C1 segment of cervical spinal cord (tissue), 14 donors: ENCODE measurements at places on chromosomes 6 and 20.

DNA sequence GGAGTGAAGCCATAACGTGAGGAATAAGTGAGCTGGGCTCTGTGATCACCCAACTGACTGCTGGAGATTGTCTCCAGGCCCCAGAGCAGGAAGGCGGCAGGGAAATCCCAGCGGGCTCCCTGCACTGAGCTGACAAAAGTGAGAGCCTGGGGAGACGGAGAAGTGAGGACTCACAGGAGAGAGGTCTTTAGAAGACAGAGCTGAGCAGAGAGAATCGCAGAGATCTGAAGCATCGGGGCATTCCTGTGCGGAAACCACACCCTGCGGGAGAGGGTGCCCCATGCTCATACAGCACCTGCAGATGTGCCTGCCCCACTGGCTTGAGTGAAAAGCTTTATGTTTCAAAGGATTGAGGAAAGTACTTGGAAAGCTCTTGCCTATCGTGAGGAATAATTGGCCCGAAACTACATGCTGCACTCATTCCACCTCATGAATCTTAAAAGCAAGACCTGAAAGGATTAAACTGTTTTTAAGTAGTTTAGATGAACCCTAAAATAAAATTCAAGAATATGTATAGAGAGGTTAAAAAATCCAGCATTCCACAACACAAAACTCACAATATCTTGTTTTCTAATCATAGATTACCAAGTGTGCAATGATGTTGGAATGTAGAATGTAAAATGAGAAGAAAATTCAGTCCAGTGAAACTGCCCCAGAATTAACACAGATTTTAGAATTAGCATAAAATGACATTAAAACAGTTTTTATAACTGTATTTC, 17.7 kb upstream of the THBS2 start:
- DNase-seq: no peak

DNA sequence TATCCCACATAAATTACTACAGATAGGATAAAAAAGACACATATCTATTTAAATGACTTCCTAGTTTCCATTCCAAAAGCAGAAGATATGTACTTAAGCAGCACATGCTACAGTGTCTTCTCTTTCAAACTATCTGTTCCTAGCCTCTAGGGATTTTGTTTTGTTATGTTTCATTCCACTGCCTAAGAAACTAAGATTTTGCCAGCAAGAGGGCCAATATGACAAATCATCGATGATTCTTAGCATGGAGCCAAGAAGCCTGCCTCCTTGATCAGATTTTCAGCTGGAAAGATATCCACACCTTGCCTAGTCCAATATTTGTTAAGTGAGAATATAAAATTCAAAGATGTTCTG, 7.0 kb downstream of the SNX5 start:
- no peak for DNase-seq

DNA sequence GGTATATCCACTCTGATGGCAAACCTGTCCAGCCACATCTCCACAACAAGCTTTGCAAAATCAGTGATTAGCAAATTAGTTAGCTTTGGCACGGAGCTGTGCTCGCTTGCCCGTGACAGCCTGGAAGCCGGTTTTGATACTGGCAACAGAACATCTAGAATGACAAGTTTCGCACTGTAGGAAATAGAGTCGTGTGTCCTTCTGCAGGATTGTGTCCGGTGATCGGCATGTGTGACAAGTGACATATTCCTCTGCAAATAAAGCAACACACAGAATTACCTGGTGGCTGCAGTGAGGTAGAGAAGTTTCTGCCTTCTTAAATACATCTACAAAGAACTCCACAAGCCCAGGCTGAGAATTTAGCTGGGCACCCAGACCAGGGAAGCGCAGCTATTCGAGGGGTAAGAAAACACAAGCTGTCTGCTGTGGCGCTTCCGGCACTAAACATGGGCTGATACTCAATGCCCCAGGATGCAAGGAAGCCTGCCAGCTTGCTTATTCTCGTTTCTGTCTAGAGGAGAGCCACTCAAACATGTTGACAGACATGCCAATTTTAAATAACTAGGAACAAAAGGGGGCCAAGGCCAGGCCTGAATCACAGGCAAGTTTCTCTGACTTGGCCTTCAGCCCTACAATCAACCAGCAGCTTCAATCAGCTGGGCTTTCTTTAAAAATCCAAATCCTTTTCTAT, 22.2 kb downstream of the EIF2S2 start:
- no peak for DNase-seq

GRCh38 chr6:154602296-154602695, 91.8 kb upstream of the CNKSR3 start:
- no peak for DNase-seq

- DNase-seq: no peak
These were observed 87.9 kb upstream of the CDYL start for GRCh38 chr6:4687989-4688947.

DNA sequence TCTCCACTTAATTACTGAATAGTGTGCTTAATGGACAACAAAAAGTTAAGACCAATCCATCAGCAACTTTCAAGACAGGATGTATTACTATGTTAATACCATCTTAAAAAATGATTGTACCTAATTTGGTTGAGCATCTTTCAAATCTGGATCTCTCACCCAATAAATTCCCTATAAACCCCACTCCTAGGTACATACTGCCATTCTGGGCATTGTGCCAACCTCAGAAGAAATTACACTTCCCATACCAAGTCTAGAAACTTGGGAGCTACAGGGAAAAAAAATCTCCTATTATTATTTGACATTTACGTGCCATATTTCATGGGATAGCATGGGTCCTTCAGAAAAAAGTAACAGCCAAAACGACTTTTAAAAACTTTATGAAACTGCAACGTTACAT, 5.1 kb downstream of the SYNCRIP start:
- DNase-seq: no peak

DNA sequence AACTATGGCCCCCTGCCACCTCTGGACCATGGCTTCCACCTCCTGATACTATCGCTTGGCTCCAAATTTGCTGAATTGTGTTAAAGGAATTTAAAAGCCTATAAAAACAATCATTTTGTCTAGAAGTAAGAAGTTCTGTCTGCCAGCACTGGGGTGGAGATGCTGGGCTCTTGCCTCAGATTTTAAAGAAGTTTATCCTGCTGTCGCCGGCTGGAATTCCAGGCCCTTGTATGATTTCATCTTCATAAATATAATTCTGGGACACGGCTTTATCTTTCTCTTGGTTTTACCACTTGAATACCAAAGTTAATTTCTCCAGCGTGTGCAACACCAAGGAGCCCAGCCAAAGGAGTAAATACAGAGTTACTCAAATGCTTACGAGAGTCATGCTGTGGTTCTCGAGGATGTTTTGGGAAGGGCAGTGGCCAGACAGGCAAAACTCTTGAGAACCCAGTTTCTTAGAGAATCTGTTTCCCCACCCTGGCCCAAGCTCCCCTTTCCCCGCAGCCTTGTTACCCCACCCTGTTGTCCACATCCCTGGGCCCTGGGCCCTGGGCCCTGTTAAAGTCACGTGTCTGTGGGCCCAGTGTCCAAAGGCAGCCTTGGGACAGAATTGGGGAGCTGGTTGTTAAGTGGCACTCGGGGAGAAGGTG, 31.9 kb downstream of the C6orf89 start:
- DNase-seq: no peak

- DNase-seq: no peak
These were observed 378.2 kb upstream of the BTBD3 start for GRCh38 chr20:11539450-11539849.

- DNase-seq: no peak
These were observed 103.5 kb downstream of the ATXN1 start for GRCh38 chr6:16657768-16658167.

GRCh38 chr6:45467853-45468252, 90.1 kb upstream of the SUPT3H start:
- no peak for DNase-seq

GRCh38 chr6:103255132-103255531, 1604.6 kb downstream of the HACE1 start:
- no peak for DNase-seq

DNA sequence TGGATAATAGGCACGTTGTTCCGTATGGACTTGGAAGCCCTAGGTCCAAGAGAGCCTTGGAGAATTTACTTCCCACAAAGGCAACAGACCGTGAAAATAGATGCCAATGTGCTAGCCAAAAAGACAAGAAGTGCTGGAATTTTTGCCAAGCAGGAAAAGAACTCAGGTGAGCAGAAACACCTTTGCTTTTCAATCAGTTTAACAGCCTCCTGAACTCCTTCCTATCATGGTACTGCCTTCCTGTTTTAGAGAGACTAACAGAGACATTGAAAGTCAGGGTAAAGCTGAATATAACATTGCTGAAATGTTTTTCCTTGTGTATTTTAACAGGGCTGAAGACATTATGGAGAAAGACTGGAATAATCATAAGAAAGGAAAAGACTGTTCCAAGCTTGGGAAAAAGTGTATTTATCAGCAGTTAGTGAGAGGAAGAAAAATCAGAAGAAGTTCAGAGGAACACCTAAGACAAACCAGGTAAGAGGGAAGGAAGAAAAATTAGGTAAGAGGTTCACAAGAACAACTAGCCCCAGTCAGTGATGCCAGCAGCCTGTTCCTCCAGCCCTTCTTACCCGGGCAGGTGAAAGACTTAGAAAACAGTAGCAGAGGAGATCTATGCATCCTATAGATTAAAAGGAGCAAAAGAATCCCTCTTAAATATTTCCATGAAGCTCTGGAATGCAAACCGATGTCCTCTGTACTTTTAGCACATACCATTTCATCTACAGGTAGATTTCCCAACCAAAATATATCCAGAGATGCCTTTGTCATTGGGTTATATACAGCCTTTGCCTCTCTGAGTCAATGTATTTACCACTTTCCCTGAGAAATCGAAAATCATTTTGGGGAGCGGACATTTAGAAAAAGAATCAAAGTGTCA, 4.0 kb downstream of the EDN1 start:
- DNase-seq: no peak

GRCh38 chr6:100078509-100078908, 84.5 kb upstream of the MCHR2 start:
- no peak for DNase-seq

DNA sequence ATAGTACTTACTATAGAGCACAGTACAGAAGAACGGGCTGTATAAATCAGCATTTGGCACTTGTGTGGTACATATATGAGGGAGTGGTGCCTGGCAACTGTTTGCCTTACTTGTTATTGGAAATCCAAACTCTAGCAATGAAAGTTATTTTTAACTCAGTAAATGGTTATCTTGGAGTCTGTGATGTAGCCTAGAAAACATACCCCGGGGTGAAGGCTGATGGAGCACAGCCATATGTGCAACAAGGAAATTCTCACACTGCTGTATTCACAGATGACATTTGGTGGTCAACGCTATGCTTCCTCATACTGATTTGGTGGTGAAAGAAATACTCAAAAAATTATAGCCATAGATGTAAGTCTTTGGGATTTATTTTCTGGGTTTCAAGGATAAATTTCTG, 807.5 kb upstream of the FLRT3 start:
- no peak for DNase-seq

GRCh38 chr6:34436803-34437643, 11.2 kb upstream of the RPS10 start:
- no peak for DNase-seq

- DNase-seq: no peak
These were observed 412.1 kb downstream of the QKI start for GRCh38 chr6:163826629-163827028.

GRCh38 chr20:54611708-54612412, 136.5 kb downstream of the DOK5 start:
- DNase-seq: no peak

DNA sequence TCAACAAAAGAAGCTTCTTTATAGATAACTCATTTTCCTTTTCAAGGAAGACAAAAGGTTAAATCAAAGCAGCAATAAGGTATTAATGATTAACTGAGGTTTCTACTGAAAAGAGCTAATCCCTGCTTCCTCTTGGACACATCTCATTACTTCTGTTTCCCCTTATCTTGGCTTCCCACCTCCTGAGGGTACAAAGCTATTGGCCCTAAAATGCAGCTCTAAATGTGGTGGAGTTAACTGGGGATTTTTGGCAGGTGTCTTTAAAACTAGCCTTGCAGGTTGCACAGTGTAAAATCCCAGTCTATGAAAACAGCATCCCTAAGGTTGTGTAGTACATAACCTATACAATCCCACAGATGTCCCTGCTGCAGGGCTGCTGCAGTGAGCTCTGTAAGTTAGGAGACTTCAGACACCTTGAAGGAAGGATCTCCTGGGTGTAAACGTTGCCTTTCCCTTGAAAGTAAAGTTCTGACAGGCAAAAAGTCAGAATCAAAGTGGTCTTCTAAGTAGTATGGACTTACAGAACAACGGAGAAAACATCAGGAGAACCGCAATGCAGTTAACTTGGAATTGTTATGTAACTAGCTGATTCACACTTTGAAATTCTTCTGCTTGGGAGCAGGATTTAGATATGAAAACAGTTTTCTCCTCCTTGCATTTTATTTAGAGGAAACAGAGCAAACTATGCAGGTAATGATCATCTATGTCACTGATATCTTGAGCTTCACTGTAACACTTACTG, 71.7 kb upstream of the TRAF3IP2 start:
- DNase-seq: no peak

GRCh38 chr6:166751051-166751595, 124.1 kb upstream of the RPS6KA2 start:
- DNase-seq: no peak

DNA sequence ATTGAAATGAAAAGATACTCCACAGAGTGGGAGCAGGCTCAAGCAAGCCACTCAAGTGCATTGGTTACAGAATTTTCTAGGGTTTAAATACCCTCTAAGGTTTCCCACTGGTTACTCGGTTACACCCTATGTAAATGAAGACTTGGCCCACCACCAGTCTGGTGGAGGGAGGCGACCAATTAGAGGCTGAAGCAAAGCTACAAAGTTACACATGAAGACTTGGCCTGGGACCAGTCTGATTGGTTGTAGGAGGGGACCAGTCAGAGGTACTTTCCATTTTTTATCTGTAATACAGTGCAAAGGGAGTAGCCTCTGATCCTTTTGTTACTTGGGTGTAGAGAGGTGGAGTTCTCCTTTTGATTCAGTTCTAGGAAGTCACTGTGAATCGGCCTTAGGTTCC, 7.6 kb downstream of the SRSF12 start:
- no peak for DNase-seq

DNA sequence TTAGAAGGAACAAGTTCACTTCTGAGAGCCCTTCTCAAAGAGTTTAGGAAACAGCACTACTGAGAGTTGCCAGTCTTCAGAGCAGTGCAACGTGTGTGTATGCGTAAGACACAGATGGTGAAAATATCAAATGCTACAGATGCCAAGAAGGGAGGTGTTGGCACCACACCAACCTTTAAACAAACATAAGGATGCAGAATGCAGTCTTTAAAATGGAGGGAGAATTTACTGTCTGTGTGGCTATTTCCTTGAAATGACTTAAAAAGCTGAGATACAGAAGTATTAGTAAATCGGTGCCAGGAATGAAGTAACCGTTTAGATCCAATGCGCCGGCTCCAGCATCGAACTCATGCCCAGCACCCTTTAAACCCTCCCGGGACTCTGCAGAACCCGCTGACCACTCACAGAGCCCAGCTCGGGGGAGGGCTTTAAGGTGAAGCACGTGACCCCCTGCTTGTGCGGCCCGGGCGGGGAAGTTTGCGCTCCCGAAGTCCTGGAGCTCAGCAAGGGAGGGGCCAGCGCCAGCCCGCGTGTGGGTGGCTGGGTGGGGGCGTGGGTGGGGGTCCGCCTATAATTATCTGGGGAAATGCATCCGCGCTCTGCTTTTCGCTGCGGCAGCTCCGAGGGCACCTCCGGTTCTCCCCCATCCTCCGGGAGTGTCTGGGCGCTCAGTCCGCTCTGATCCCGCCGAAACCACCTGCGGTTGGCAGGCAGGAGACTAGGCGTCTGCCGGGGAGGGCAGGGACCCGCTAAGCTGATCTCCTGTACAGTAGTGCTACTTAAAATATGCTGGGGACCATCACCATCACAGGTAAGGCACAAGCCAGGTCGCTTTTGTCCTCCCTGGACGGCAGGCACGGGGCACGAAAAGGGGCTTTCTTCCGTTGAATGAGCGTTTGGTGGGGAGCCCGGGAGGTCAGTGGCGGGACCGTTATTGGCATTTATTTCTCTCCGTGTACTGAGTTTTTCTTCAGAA, 66.0 kb downstream of the ZBTB2 start:
- peak; percentile 30 for DNase-seq
